ENCODE measurements at places on chromosomes 2 and 18. TPM values are rescaled to one million over a fixed set of nuclear protein-coding genes. Genes with fewer than 3 reads are reported as not detected.

DNA sequence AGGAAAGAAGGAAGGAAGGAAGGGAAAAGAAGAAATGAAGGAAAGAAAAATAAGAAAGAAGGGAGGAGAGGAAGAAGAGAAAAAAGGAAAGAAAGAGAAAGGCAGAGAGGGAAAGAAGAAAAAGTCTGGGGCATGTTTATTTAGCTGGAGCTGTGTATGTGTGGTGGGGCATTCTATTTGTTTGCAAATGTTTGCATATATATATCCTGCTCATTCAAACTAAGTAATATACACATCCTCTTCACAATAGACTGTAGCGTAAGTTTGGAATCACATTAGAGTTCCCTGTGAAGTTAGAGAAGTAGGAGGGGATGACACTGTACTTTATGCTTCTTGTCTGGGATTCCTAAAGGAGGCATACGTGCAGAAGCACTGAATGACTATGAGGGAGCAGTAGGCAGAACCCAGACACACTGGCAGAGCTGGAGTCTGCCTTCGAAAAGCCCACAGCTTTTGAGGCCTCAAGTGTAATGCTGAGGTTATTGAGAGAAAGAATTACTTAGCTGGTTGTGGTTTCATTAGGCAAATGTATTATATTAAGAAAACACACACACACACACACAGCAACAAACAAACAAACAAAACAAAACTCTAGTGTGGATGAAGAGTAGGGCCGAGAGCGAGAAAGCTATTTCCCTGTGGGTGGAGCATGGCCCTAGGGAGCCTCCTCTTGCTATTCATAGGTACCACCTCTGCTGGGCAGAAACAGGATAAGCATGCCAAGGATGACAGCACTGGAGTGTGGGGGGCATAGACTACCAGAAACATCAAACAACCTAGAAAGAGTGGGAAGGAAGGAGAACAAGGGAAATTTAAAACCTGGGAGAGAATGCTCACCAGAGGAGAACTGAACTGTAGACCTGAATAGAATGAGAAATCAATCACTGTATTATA, 905.1 kb upstream of the NXPH2 start:
- ATAC-seq, result no peak

HIBCH gene
- 17.7 TPM for total RNA-seq

GRCh38 chr2:214514704-214515103, 103.8 kb downstream of the VWC2L start:
- ATAC-seq, result no peak

DNA sequence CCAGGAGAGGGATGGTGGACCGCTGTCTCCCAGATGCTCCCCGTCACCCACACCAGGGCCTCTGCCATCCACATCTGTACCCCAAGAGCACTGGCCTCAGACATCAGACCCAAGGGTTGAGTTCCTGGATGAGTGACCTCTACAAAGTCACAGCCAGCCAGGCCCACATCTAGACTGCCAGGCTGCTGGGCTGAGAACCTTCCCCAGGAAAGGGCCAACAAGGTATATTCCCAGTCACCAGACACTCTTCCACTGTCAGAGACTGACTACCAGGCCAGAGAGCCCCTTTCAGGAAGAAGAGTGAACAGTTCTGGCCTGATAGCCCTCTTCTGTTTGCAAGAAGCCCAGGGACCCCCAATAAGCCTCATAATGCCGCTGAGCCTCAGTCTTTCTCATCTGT, 44.3 kb downstream of the C1QL2 start:
- no peak for ATAC-seq

ACSL3 gene
- total RNA-seq, result 81.3 TPM

DNA sequence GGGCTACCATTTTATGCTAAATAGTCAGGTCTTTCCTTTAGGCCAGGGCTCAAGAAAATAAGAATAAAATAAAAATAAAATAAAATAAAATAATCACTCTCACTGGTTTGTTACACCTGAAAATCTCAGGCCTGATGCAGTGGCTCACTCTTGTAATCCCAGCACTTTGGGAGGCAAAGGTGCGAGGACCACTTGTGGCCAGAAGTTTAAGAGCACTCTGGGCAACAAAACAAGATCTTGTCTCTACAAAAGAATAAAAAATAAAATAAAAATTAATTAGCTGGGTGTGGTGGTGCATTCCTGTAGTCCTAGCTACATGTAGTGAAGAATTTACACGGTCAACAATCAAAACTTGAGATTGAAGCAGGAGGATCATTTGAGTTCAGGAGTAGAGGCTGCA, 159.4 kb downstream of the NRXN1 start:
- no peak for ATAC-seq

- ATAC-seq, result no peak
These were observed 229.0 kb downstream of the MREG start for GRCh38 chr2:215784371-215784783.

DNA sequence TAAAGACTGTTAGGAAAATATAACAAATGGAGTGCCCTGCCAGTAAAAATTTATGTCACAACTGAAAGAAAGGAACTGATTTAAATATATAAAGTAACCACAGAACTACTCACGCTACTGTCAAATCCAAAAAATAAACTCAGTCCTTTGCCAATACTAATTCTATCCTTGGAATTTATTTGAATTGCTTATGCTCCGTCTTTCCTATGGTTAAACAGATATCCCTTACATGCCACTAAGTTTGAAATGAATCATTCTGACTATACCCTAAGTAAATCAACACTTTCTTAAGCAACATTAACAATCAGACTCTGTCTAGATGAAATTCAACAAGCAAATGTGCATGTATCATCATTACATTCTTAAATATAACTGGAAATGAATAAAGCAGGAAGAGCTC, 9.8 kb downstream of the HNRNPLL start:
- ATAC-seq, result no peak

- ATAC-seq, result no peak
These were observed 6.8 kb downstream of the SRSF7 start for GRCh38 chr2:38744399-38744780.

DNA sequence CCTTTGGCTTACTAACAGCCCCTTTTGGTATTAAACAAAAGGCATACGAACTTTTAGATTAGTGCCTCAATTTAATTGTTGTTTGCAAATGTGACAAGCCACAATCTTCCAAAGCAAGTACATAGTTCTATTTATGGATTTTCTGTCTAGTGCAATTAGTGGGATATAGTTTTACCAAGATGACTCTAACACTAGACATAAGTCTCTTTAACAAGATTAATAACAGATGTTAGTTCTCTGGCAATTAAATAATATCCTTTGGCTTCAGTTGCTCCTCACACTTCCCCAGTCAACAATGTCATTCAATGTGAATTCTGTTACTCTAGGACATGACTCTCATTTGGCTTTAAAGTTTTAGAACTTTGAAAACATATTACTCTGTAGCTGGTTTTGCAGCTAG, 16.7 kb upstream of the MC4R start:
- no peak for ATAC-seq

RBMS1 gene
- 24.7 TPM for total RNA-seq

GRCh38 chr2:120343100-120343432, 2.9 kb upstream of the INHBB start:
- no peak for ATAC-seq

DNA sequence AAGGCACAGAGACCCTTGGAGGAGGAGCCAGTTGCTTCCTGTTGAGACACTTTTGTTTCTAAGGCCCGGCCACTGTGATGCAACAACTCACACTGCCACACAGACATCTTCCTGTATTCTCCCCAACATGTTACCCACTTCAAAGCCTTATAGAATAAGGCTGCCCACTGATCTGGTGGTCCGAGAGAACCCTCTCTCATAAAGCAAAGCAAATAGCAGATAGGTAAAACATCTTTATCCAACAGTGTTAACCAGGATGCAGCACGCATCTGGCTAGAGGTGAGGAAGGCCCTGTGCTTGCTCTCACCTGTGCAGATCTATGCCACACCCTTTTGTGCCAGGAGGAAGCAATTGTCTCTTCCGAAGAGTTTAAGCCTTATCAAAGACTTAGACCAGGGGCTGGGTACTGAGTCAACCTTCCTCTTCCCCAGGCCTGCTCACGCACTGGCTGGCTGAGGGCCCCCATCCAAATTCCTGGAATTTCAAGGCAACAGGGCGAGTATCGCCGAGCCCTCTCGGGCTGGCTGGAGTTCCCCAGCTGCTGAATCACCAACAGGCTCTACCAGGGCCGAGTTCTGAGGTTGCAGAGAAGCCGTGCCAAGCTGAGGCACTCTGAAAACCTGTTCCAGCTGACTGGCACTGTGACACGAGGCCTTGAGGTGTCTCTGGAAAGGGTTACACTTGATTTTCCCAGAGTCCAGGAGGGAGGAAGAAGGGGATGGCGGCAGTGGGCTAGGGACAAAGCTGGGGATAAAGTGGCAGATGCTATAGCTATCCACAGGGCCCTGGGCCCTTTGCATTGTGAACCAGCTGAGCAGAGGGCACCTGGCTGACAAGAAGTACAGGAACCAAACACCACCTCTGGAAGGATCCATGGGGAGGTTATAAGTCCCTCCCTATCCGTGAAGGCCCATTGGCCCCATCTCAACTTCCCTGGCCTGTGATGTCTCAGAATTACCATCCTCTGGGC, 29.3 kb downstream of the TGFA start:
- no peak for ATAC-seq

DNA sequence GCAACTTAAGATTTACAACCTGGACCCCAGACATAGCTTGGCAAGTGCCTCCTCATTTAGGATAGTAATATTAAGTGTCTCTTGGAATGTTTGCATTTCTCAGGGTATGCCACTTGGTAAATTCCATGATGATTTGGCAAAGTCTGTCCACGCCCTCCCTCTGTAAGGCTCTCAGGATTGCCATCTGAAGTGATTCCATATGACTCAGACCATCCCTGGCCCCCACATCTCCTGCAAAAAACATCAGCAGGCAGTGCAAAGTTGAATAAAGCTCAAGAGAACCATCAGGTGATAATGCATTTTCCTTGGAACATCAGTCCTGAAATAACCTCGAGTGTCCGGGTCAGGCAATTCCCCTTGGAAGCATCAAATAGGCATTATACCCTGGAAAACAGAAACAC, 27.1 kb upstream of the PIEZO2 start:
- ATAC-seq, result no peak

DNA sequence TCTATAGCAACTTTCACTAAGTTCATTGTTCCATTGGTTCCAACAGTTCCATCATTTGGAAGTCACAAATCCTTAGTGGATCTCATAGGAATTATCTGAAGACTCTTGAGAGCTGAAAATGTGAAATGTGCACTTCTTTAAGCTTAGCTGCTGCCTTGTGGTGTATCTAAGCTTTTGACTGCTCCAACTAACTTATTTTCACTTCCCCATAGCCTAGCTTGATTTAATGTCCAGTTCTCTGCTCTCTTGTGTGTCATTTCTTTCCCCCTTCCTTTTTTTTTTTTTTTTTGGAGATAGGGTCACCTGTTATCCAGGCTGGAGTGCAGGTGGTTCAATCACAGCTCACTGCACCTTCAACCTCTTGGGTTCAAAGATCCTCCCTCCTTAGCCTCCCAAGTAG, 34.9 kb upstream of the CD302 start:
- ATAC-seq, result no peak

SOX11 gene
- total RNA-seq, result 1.5 TPM

GREB1L gene
- total RNA-seq, result 11.6 TPM

TGFA gene
- 0.97 TPM for total RNA-seq

- ATAC-seq, result peak; percentile 59
These were observed 27.9 kb downstream of the FABP1 start for GRCh38 chr2:88099798-88100488.

DNA sequence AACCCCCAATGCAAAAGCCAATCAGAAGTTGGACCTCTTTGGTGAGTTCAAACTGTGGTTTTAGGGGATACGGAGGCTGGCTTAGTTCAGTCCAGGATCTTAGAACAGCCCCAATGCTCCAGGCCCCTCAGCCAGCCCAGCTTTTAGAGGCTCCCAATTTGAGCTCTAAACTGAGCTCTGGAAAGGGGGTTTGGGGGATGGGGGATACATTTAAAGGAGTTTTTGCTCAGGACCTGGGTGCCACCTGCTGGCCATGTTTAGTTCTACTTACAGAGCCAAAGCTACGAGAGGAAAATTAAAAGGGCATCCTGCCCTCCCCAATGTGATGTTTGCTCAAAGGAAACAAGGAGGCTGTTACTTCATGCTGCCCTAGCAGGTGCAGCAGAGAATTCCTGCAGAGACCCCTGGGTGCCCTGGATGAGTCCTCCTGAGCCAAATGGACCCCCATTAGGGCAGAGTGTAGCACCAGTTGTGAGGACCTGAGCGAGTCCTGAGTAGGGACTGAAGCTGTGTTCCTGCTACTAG, 15.9 kb upstream of the TMEM214 start:
- no peak for ATAC-seq

DNA sequence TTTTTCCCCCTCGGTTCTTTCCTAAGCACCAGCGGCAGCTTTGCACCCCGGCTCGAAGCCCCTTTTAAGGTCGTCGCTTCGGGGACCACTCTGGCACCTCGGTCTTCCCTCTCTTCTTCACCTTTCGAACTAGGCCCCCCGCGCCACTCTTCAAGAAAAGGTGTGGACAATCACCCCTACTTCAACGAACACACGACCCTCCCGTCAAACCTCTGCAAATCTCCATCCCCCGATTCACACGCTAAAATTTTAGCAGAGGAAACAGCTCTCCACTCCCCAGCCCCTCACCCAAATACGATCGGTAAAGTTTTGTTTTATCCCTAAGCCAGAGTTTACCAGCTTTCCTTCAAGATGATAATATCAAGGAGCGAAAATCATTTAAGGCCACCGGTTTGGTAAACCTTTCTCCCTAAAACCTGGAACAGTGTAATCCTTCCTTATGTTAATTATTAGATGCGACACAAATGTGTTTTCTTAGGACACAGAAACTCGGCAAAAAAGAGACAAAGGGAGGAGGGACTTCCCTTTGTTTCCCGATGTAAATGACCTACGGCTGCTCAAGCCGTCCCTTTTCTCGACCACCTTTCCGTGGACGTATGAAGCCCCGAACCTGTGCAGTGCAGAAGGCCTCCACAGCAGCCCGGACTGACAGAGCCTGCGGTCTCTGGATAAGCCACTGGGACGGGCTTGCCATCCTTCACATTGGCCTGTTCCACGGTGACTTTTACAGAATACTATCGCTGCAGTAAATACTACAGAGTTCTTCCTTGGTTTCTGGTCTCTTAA, 85.2 kb downstream of the RBMS1 start:
- no peak for ATAC-seq

MYO7B gene
- 0.07 TPM for total RNA-seq

DNA sequence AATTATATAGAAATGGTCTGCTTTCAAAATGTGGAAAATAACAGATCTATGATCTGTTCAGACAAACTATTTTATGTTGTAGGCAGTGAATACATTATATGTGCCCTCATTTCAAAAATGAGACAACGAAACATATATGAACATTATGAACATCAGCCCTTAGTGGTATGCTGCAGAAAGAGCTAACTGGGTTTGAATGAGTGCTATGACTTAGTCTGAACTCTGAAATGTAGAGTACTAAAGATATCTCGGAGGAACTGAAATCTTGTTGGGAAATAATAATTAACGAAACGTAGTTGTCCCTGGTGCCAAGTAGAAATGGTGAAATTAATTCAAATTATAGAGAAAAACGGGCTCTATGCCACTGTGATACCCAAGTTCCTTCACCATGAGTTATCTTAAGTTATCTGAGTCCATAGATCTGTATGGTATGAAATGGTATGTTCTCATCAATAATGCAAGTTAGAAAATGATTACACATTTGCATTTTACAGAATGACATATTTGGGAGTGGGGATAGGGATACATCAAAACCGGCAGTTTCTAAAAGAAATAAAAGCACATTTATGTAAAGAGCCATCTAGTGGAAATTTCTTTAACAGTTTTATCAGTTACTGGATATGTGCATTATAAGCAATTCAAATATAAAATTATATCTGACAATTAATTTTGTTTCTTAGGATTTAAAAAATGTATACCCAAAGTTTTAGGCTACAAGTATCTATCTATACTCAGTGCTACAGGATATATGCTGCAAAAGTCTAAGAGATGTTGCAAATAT, 26.7 kb downstream of the STARD6 start:
- no peak for ATAC-seq

GRCh38 chr18:42351455-42351854, 396.4 kb downstream of the PIK3C3 start:
- no peak for ATAC-seq
